Testis (tissue), 5 donors: ENCODE measurements at places on chromosomes 7 and 10.

DNA sequence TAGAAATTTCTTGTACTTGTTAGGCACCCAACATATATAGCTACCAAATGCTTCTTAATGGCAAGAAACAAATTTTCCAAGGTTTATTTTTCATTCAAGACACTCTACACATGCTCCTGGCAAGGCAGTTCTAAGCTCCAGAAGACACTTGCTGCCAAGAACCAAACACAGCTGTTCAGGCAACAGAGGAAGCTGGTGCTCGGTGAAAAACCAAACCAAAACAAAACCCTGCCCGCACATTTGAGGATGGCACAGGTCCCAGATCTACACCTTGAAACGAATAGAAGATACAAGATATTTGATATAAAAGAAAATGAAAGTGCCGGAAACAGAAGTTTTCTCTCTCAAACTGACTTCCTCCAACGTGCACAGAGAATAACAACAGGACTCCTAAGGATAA, 4.9 kb upstream of the DNTT start:
- no peak for DNase-seq

- peak; percentile 65 for DNase-seq
These were observed 33.0 kb downstream of the EN2 start for GRCh38 chr7:155490697-155491628.

DNA sequence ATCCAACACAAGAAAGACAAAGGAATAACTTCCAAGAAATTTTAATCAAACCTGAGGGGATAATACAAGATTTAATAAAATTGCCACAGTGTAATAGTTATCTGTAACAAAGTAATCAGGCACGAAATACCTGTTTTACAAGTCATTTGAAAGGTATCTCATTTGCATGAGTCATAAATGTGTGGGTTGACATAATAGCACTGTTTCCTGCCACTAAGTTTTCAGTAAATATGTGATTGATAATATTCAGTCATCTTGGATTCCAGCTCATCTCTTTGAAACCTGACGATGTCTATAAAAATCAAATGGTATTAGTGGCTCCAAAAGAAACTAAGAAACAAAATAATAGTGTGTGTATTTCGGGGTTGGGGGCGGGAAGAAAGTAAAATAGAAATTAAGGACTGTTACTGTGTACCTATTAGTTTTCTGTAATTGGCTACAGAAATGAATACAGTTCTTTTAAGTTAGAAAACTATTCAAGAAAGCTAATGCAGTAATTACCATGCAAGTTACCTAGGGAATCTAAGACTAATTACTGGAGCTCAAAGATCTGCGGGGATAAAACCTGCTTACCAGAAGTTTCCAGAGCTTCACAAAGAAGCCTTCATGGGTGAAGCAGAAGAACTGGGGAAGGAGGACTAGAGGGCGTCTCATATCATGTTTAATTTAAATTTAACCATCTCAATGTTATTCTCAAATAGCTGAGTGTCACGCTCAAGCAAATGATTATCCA, 100.7 kb downstream of the ST8SIA6 start:
- DNase-seq: no peak

GRCh38 chr10:46268076-46268881, 18.5 kb upstream of the ANTXRL start:
- no peak for DNase-seq

GRCh38 chr7:31935124-31936054, 134.8 kb downstream of the PDE1C start:
- no peak for DNase-seq

GRCh38 chr7:45130910-45131309, 19.4 kb upstream of the TBRG4 start:
- no peak for DNase-seq

DNA sequence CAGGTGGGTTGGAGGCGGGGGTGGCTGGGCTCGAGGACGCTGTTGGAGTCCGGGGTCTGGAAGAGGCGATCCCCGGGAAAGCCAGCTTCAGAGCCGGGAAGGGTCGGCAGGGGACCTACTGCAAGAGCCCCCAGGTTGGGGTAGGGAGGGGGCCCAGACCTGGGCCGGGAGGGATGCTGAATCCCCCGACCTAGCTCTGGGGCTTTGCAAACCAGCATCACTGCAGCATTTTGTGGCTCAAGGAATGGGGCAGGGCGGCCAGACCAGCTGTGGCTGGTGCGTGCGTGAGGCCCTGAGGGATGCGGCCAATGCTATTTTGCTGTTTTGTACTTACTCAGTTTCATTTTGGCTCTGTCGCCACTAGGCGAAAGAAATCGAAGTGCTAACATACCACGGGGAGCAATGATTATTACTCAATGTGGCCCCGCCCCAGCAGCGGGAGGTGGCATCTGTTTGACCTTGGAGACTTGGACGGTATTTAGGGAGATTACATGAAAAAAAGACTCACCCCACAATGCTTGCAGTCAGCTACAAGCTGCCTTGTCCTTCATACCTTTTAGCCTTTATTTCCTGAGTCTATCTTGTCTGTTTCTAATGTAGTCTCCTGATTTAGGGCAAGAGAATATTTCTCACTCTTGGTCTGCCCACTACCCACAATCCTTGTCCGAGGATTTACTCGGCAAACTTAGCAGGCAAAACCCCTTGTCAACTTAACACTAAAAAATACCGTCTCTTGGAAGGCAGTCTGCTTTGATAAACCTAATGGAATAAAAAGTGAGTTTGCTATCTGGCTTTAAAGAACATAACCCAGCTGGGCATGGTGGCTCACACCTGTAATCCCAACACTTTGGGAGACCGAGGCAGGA, 16.2 kb downstream of the HSPB1 start:
- peak; percentile 88 for DNase-seq

- DNase-seq: no peak
These were observed 16.3 kb upstream of the HNRNPH3 start for GRCh38 chr10:68315582-68315981.

DNA sequence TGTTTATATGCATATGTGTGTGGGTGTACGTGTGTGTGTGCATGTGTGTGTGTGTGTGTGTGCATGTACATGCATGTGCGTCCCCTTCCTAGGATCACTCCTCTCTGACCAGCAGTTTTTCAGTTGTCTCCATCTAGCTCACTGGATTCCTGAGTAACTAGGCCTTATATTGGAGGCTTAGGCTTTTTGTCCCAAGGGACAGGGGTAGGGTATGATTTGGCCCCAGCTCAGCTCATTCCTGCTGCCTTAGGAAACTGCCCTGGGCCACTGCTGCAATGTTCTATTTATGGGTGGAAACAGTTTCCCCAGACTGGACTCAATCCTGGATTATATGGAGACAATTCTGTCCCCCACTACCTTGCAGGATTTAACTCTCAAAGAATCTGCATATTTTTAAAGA, 68.8 kb upstream of the SDK1 start:
- no peak for DNase-seq

GRCh38 chr10:132916956-132917666, 25.3 kb downstream of the CFAP46 start:
- DNase-seq: no peak

DNA sequence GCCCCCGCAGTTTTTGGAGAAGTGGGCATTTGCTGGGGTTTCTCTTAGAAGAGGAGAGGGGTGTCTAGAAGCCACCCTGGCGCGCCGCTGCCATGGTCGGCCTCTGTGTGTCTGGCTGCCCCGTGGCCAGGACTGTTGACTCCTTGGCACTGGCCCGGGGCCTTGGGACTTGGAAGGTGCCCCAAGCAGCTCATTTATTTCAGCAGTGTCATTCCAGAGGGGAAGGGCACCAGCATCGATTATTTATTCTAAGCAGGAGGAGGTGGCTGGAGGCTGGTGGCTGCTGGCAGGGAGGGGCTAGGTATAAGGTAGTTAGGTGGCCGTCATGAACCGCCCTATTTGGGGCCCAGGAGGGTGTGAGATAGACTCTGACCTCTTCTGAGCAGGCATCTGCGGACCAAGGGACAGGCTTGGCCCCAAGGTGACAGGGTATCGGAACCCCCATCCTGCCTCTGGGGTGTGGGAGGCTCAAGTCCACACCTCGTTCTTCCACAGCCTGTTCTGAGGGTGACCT, 1.6 kb downstream of the GTF2IRD1 start:
- peak; percentile 36 for DNase-seq

- peak; percentile 90 for DNase-seq
These were observed 14.5 kb downstream of the CAPZA2 start for GRCh38 chr7:116876664-116877442.

GRCh38 chr7:108086962-108087361, 43.2 kb downstream of the LAMB4 start:
- DNase-seq: no peak

DNA sequence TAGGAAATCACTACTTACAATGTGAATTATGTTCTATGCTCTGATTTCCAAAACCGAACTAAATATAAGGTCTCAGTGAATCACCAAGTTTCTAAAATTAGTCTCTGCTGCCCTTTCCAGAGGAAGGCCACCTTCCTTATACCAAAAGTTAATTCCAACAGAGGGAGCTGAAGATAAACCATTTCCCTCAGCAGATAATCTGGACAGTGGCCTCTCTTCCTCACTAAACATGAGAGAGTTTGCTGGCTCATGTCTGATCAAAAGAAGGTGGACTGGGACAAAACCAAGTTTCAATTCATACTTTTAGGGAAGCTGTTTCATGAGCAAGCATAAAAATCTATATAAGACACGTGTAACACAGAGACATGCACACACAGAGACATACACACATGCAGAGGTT, 6.4 kb downstream of the FEZF1 start:
- DNase-seq: no peak

- no peak for DNase-seq
These were observed 282.7 kb upstream of the FZD8 start for GRCh38 chr10:35924759-35925158.

- no peak for DNase-seq
These were observed 707.9 kb downstream of the AUTS2 start for GRCh38 chr7:70306173-70306572.

DNA sequence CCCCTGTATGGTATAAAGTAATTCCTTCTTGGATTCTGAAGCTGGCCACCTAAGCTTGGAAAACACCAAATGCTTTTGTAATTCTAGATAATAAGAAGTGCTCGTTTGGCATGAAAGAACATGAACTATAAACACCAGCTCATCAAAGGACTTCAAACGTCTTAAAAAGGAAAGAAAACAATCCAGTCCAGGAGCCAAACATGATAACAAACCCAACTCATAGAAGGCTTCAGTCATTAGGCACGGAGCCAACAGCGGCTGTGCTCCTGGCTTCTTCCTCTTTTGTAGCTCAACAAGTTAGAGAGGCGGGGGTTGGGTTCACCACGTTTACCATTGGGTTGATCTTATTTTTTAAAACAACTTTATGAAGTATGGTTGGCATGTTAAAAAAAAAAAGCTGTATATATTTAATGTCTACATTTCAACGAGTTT, 56.4 kb upstream of the ECHDC3 start:
- peak; percentile 74 for DNase-seq

DNA sequence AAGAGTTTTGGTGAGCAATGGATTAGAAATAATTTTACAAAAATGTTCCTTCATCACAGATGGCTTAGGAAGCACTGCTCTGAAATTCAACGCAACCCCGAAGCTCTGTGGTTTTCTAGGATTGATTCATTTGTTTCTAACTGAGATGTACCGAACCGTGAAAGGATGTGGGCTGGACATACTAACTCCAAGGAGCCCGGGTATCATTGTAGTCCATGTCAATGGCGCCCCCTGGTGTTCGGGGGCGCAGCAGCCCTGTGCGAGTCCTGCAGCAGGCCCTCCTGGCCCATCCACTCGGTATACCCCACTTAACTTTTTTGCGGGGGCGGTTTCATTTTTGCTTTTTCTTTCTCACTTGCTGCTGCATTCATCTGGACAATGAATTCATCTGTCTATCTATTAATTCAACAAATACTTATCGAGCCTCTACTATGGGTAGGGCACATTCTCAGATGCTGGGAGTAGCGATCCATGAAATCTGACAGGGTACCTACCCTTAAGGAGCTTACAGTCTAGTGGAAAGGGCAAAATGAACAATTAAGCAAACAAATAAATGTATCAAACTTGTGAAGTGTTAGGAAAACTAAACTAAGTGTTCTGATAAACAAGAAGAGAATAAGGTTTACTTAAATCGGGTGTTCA, 25.2 kb upstream of the ITPRID1 start:
- peak; percentile 80 for DNase-seq

DNA sequence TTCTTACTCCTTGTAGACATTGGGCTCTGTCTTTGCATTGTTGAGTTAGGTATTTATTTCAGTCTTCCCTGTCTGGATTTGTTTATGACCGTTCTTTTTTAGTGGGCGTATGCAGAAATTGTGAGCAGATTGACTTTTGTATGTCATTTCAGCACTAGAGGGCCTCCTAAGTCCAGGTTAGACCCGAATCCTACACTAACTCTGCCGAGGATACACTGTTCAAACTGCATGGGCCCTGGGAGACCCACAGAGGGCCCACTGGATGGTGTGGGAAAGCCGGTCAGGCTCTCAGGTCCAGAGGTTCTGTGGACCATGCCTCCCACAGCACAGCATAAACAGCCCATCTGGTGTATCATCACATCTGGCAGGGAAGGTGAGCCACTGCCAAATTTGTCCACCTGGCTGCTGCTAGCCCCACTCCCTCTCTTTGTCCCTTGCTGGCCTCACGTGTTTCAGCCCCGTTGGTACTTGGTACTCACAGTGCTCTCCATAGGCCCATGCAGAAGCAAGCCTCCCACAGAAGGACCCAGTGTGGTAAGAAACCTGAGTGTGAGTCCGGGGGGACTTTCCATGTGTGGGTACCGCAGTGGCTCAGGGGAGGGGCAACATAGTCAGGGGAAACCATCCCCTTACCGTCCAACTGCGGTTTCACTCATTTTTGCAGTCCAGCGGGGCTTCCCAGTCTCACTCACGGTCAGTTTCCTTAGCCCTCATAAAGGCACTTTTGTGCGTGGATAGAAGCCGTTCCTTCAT, 112.8 kb downstream of the APBB1IP start:
- DNase-seq: no peak

GRCh38 chr10:67695555-67695954, 440 bp downstream of the CTNNA3 start:
- peak; percentile 37 for DNase-seq

DNA sequence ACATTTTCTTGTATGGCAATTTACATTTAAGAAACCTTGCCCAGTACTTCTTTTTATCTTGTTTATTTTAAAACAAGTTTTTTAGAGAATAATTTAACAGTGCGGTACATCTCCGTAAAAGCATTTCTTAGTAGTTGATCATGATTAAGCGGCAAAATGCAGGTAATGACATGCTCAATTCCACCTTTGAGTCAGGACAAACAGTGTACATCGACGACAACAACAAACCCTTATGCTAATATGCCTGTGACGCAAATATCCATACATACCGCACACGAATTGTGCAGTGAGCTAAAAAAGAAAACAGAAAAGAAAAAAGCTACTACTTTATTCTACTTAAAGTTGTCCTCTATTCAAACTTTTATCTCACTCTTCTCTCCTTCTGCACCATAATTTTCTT, 1.9 kb downstream of the MAGI2 start:
- no peak for DNase-seq

GRCh38 chr7:71484380-71484779, 352.4 kb downstream of the GALNT17 start:
- DNase-seq: no peak

- no peak for DNase-seq
These were observed 103.1 kb upstream of the RHOBTB1 start for GRCh38 chr10:61047081-61047480.

DNA sequence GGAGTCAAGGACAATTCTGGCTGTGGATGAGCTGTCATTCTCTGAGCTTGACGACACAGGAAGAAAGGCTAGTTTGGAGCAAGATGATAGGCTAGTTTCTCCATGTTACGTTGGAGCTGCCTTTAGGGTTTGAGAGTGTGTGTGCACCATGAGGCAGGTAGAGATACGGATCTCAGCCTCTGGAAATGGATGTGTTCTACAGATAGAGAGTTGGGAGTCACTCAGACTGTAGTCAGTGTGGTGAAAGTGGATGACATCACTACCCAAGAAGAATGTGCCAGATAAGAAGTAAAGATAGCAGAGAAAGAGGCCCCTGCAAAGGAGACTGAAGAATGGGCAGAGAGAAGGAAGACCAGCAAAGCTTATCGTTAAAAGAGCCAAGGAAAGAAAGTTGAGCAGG, 42.4 kb downstream of the PNLIPRP3 start:
- DNase-seq: no peak
